Osteocyte (in vitro differentiated cells): ENCODE measurements at places on chromosomes 16 and 17.

DNA sequence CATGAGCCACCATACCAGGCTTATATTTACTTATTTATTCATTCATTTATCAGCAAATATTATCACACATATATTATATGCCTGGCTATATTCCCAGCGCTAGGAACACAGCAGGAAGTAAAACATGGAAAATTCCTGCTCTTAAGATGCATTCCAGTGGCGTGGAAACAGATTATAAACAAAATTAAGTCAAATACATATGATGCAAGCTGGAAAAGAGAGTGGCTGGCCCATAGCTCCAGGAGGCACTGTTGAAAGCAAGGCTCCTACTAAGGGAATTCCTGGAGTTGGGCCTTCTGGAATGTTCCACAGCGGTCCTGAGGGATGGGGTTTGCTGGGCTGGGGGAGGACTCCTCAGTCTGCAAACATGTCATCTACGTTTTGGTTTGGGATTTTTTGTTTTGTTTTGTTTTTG is 18.4 kb downstream of the ADCY9 start:
- DNase-seq: no peak

DNA sequence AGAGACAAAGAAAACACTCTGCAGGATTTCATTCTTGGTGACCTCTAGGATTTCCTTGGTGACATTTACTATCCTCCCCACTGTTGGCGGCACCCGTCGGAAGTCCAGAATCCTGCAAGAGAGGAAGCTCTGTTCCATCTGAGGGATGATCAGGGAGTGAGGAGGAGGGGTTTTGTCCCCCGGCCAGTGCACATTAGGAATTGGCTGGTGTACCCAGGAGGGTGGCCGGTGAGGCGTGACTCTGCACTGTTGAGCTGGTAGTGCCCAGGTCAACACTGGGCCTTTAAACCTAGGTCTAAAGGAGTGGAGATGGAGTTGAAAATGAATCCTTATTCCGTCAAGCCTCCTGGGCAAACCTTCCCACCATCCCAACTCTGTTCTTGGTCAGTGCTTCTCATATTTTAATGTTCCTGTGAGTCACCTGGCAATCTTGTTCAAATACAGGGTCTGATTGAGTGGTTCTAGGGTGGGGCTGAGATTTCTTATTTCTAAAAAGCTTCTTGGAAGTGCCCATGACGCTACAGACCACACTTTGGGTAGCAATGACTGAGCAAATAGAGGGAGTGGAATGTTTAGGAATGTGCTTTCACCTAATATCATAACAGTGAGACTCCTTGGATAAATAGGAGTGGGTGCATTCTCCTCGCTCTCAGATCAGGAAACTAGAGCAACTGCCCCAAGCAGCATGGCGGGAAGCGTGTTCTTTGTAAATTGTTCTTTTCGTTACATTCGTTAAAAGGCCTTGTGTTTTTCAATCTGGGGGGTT is 30.7 kb downstream of the PRKAR1A start:
- DNase-seq: no peak

DNA sequence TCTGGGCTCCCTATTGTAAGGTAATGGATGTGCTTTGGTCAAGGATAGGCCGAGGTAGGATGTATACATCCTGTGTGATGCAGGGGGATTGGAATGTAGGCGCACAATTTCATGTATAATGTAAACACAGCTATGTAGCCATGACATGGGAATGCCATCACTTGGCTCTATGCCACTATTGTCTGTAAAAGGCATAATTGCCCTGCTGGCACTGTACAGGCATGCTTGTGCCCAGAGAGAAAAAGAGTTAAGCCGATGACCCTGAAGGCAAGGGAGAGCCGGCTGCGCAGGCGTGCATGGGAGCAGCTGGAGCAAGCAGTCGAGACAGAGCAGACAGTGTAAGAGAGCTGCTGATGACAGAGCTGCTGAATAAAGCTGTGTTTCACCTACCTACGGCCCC is 212.5 kb upstream of the CPHXL start:
- no peak for DNase-seq

GRCh38 chr17:77127735-77128361 is 12.9 kb upstream of the SEC14L1 start:
- DNase-seq: no peak

DNA sequence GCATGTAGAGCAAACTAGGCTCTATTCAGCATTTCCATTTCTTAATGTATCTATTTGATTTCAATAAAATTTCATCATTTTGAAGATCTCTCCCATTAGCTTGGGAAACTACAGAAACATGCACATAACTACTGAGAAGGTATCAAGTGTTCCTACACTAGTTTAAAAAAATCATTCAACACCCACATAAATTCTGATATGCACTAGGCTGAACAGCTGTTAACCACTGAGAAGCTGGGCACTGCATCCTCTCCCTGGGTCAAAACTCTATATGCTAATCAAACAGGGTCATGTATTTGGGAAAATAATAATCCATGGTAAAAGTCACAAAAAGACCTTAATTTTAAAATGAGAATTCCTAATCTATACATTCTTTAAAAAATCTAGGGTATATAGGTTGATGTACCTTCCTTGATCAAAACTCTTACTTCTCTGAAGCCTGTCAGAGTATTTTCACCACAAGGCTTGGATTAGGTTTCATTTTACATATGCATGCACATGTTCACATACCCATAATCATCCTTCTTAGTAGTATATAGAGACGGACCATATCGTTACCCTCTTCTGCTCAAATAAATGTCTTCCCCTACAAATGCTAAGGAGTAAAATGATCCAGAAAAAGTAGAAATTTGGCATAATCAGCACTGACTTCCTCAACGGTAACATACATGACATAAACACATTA is 57.2 kb downstream of the KANSL1 start:
- no peak for DNase-seq

DNA sequence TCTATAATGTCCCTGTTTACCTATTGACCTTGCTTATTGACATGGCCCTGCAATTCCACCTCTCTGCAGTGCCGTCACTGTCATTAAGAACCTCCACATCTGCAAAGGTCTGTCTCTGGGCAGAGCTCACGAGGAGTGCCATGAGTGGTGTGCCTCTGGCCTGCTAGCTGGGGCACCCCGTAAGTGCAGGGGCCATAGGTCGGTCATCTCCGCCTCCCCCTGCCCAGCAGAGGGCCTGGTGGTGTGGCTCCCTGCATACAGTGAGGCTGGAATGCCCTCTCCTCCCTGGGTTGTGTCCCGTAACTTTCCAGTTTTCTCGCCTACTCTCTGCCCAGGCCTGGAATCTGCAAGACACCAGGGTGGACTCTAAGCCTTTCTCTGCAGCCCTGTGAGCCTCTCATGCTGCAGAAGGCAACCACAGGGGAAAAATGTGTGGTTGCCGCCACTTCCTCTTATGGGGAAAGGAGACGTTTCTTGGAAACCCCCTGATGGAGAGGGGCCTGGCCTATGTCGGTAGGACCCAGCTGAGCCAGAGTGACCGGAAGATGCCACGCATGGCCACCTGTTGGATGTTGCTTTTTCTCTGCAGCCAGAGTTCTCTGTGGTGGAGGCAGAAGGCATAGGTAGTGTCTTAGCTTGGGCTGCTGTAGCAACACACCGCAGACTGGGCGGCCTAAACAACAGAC is 2.7 kb upstream of the SNX20 start:
- no peak for DNase-seq

DNA sequence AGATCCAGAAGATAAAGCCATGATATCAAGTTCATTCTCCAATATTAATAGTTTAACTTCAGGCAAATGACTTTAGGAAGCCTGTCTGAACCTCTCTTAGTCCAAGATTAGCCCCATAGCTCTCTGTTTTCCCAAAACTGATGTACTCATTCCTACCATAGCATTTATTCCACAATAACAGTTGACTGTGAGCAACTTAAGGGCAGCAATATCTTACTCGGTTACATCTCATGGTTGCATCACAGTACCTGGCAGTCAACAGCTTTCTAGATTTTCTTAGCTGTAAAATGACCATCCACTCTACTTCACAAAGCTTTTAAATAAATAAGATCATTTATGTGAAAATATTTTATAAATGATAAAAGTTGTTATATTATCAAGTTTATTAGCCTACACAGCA is 58.2 kb upstream of the STAC2 start:
- no peak for DNase-seq

GRCh38 chr16:17281052-17281451 is 189.7 kb downstream of the XYLT1 start:
- DNase-seq: no peak

DNA sequence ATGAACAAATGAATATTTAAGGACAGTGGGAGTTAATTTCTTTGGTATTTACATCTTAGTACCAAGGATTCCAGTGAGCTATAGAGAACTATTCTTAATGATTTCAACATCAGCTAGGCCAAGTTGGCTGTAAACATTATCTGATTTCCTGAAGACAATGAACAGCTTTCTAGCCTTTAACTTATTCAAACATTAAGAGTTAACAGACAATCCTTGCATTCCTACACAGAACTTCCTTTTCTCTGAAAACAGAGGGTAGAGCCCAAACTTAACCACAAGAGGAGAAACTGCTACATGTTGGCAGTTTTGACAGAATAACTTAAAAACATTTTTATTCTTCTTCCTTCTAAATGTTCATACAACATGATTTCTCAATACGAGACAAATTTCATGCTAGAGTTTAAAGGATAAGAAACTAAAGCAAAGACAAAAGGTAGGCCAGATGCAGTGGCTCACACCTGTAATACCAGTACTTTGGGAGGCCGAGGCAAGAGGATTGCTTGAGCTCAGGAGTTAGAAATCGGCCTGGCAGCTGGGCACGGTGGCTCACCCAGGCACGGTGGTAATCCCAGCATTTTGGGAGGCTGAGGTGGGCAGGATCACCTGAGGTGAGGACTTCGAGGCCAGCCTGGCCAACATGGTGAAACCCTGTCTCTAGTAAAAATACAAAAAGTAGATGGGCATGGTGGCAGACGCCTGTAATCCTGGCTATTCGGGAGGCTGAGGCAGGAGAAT is 4.4 kb downstream of the CRLF3 start:
- DNase-seq: no peak

- DNase-seq: no peak
Observed at GRCh38 chr17:44374306-44375195, 10.9 kb upstream of the FAM171A2 start.

DNA sequence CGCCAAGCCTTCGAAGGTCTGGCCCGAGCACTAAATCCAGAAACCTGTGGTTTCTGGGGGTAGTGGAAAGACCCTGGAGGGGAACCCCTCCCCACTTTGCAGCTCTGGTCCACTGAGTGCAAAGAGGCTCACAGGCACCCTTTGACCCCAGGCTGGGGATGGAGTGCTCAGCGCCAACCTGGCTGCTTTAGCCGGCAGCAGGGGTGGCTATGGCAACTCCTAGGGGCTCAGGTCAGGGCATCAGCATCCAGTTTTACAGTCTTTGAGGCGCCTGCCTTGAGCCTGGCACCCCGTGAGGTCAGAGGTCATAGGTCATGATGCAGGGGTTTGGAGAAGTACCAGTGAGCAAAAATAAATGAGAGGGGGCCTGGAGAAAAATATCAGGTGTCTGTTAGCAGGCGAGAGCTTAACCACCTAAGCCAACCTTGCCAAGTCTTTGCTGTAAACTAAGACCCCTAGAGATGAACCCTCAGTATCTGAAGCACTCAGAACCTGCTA is 17.9 kb downstream of the CA7 start:
- DNase-seq: no peak

GRCh38 chr16:64295466-64295865 is 826.4 kb downstream of the CDH11 start:
- DNase-seq: no peak

GRCh38 chr17:31845291-31845690 is 13.8 kb downstream of the COPRS start:
- no peak for DNase-seq
